ENCODE measurements at places on chromosomes 11 and 22. TPM values are rescaled to one million over a fixed set of nuclear protein-coding genes. Genes with fewer than 3 reads are reported as not detected.

The SNX32 gene
- total RNA-seq, result 0.42 TPM

The TREH gene
- total RNA-seq, result not detected

The TRPM5 gene
- 0.23 TPM for total RNA-seq

The FKBP2 gene
- total RNA-seq, result 46.4 TPM

The OR5AL1 gene
- not detected for total RNA-seq

The INPP5J gene
- total RNA-seq, result 0.22 TPM

The JHY gene
- total RNA-seq, result 5.4 TPM

The OR4A47 gene
- total RNA-seq, result not detected

The FAT3 gene
- not detected for total RNA-seq
